Activated naive CD4-positive, alpha-beta T cell treated with anti-CD3 and anti-CD28 coated beads, Interleukin-2, amount 50 U/mL, for 72 hours (primary cell): ENCODE measurements at places on chromosomes 7 and 10. TPM values are rescaled to one million over a fixed set of nuclear protein-coding genes. Genes with fewer than 3 reads are reported as not detected.

The MINDY3 gene
- total RNA-seq, result 14.4 TPM

The NYAP1 gene
- 0.89 TPM for total RNA-seq

DNA sequence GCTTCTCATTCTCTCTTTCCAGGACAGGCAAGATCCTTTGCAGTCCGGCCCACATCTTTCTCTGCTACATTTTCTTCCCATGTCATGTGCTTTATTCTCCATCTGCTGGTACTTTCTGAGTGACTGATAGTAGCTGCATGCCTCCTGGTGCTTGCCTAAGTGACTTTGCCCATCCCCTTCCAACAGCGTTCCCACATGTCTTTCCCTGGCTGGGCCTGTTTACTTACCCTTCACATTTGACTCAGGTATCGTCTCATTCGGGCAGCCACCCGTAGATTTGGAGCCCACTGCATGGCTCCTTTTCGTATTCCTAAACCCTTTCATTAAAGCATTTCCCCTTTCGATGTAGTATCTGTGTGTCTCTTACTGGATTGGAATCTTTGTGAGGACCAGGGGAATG, 24.6 kb downstream of the TYW1 start:
- DNase-seq, result no peak

- no peak for DNase-seq
These were observed 363.3 kb upstream of the MBL2 start for GRCh38 chr10:53135897-53136253.

GRCh38 chr10:114819322-114819721, 2.3 kb upstream of the FHIP2A start:
- no peak for DNase-seq

- no peak for DNase-seq
These were observed 49.3 kb downstream of the DENND2A start for GRCh38 chr7:140591180-140591902.
